NCI-H2029 treated with DMSO at 0.1 percent for 48 hours (cell line): ENCODE measurements at places on chromosomes 3 and 15.

DNA sequence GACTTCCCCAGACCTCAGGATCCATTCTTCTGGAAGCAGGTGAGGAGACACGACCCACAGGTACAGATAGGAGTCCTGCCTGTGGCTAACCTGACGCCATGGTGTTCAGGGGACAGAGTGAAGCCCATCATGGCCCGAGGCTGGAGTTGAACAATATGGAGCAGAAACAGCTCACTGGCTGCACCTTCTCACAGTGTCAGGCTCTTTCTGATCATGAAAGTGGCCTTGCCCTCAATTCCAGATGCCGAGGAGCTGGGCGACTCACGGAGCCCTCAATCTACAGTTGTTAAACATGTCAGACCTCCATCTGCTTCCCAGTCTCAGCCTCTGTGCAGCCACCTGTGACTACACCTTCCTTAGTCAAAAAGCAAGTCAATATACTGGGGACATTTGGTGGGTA lies 110.8 kb upstream of the SMAD3 start:
- DNase-seq: no peak

DNA sequence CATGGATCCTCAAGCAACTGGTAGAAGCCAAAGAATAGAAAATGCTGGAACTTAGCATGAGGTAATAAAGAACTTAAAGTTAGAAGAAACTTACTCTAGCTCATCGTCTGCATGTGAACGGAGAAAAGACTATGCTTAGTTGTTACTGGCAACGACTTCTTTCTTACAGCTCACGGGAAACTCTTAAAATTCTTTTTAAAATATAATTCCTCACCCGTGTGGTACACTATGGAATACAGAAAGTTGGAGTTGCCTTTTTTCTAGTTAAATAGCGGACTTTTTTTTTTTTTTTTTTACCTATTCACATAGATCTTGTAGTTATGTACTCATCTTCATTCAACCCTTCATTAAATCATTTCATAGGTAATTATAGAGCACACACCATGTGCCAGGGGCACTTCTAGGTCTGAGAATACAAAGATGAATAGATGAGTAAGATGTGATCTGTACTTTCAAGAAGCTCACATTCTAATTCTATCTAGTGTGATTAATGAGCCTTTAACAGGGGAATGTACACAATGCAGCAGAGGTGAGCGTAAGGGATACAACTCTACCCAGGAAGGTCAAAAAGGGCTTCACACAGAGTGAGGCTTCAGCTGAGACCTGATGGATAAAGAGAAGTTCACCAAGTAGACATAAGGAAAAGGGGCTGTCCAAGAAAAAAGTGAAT lies 18.4 kb upstream of the KCNMB2 start:
- no peak for DNase-seq

DNA sequence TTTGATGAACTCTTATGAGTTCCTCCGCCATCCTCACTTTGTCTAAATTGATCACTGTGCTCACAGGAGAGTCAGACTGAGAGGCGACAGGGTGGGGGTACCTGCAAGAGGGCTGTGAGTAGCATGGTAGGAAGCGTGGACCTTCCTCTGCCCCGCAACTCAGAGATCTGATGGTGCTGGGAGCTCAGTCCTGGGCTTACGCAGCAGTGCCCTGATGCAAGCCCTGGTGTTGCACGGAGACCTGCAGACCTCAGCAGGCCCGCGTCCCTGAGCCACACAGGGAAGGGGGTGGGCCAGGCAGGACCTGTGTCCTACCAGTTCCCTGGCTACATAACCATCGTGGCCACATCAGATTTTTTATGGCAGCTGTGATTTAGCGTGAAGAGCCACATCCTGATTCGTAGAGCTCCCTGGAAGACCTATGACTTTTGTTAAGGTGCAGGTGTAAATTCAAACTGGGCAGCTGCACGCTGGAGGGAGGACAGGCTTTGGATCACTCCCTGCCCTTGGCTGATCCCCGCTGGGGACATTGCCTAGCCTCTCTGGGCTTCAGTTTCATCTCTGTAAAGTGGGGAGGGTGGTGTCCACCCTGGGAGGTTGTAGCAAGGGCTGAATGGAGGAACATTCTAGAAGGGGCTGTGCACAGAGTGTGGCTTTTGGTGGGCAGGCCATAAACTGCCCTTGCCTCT lies 176.1 kb downstream of the KLF13 start:
- no peak for DNase-seq

DNA sequence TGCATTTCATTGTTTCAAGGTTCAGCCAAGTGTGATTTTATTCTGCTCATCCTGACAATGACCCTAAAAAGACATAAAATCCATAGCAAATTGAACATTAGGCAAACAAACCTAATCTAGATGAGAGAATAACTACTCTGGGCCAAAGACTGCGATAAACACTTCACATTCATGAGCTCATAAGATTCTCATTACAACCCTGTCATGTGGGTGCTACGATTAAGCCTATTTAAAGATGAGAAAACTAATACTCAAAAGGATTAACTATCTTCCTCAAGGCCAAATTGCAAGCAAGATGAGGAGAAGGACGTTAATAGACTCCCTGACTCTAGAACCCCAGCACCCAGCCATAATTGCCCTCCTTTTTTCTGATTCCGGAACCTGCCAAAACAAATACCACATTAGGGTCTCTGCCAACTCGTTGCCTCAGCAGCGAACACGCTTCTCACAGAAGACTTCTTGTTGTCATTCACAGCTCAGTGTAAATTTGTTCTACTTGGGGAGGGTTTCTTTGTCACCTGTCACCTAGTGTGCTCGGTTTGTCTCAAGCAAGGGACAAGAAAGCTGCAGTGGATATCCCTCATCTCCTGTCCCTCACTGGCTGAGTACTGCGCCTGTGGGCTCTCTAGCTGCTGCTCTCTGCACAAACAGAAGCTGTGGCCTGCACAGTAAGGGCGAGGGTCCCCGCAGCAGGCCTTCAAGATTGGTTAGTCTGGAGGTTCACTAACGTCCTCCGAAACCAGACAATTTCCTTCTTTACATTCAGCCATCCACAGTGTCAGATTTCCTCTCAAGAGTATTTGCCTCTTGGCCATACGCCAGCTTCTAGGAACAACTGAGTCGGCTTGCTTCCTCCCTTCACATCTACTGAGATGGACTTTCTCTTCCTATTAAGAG lies 200.0 kb upstream of the UBE2E2 start:
- peak; percentile 99 for DNase-seq

- DNase-seq: no peak
Observed at GRCh38 chr15:70252056-70252950, 154.6 kb upstream of the TLE3 start.

DNA sequence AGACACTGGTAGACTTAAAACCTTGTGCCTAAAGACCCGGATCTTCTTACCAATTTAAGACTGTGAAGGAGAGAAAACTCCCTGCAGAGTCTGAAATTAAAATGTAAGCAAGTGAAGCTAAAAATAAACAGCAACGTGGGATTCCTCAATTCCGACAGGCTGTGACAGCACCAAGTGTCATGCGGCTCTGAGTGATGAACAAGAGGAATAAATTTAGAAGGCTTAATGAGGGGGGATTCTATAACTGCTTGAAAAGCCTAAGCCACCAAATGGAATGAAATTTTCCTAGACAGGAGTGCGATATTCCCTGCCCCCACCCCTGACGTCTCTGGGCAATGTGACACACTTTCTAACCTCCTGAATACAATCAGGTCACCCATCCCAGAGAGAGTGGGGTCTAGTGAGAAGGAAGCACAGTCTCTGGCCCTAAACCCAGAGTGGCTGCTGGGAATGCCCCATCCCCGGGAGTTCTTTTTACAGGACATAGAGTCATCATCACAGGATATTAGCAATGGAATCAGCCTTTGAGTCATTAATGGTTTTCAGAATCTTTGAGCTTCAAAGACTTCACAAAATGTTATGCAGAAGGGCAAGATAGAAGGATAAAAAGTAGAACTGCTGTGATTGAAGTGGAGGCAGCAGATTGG lies 114.3 kb downstream of the EDEM1 start:
- no peak for DNase-seq

GRCh38 chr15:47407692-47408091 lies 309.6 kb upstream of the SEMA6D start:
- DNase-seq: no peak

GRCh38 chr15:100252359-100252758 lies 89.4 kb downstream of the ADAMTS17 start:
- no peak for DNase-seq

DNA sequence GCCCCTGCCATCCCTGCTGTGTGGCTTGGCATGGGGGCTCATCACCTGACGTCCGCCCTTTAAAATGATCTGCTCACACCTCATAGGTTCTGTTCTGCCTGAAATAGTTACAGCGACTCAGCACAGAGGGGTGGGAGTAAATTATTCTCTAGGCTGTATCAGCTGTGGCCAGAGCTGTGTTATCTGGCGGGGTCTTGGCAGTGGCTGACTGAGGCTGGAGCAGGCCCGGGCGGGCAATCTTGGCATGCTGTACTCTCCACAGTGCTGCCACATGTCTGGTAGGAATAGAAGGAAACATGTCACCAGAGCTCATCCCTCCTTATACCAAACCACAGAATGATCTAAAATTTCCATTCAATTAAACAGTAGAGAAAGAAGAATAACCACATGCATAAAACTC lies 499.9 kb upstream of the LMCD1 start:
- no peak for DNase-seq

DNA sequence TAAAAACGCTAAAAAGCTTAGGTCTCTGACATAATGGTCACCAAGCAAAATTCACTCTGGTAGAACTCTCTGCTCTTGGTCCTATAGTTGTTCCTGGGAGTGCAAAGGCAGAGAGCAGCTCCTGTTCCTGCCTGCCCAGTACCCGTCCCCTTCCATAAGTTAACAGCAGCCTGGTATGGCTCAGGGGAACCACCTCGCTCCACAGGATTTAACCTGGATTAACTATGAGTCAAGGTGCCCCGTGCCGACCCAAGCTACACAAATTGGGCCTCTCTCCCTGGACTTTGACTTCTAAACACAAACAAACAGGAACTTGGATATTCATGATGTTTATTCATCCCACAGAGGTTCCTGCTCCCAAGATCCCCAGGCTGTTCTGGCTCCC lies 32.1 kb downstream of the SCAP start:
- no peak for DNase-seq

- no peak for DNase-seq
Observed at GRCh38 chr3:97306226-97306625, 458.3 kb upstream of the ARL6 start.

- peak; percentile 35 for DNase-seq
Observed at GRCh38 chr15:70892912-70893560, 410 bp downstream of the LRRC49 start.

DNA sequence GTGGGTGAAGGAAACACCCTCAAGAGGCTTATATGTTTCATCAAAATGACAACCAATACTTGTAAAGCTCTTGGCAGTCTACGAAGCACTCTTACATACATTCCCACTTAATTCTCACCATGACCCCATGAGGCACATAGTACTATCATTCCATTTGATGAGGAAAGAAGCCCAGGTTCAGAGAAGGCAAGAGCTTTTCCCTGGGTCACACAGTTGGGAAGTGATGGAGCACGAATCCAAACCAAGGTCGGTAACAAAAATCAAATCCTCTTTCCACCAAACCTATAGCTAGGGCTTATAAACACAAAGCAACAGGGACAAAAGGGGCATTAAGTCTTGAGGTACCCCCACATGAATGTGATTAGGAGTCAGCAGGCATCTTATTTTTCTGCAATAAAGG lies 187.1 kb downstream of the UACA start:
- no peak for DNase-seq

DNA sequence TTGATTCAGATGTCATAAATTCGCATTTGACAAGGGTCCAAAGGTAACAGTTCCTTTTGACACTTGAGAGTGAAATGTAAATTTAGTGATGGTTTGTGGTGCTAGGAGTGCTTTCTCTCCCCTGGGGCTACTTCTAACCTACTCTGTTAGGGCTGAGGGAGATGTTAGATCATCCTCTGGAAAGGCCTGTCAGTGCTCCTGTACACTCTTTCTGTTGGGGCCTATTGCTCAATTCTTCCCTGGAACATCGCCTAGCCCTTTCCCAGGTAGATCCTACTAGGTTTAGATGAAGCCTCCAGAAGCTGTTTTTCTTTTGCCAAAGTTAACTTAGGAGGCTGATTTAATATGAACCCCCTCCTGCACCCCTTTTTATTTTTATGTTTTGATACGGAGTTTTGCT lies 1.4 kb downstream of the PCCB start:
- DNase-seq: no peak

- no peak for DNase-seq
Observed at GRCh38 chr3:48856469-48856868, 8.8 kb upstream of the PRKAR2A start.

- DNase-seq: no peak
Observed at GRCh38 chr3:20136231-20136630, 49.8 kb downstream of the SGO1 start.

GRCh38 chr3:69329892-69330291 lies 56.0 kb downstream of the FRMD4B start:
- DNase-seq: no peak

- DNase-seq: no peak
Observed at GRCh38 chr3:141528800-141529199, 42.0 kb downstream of the RASA2 start.

DNA sequence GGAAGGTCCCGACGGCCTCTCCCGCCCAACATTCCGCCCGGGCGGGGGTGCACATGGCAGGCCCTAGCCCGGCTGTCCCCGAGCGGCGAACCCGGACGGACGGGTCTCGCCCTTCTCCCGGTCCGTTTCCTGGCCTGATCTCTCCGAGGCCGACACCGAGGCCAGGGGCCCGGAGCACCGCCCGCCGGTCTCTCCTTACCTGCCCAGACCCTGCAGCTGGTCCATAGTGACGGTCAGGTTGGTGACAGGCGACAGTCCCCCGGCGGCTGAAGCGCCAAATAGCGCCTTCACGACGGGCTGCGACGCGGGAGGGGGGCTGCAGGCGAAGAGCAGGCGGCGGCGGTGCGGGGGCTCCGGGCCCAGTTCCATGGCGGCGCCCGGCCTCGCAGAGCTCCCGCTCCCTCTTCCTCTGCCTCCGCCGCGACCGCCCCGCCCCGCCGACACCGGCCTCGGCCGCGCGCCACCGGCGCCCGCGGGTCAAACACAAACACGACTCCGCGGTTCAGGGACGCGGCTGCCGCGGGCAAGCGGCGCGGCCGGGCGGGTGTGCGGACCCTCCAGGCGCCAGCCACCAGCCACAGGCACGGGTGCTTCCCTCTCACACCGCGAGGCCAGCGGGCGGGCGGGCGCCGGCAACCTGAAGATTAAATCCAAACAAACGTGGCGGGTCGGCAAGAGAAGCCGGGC lies 495 bp downstream of the CDC25A start:
- DNase-seq: no peak

- DNase-seq: no peak
Observed at GRCh38 chr3:36494461-36495109, 114.3 kb downstream of the STAC start.

DNA sequence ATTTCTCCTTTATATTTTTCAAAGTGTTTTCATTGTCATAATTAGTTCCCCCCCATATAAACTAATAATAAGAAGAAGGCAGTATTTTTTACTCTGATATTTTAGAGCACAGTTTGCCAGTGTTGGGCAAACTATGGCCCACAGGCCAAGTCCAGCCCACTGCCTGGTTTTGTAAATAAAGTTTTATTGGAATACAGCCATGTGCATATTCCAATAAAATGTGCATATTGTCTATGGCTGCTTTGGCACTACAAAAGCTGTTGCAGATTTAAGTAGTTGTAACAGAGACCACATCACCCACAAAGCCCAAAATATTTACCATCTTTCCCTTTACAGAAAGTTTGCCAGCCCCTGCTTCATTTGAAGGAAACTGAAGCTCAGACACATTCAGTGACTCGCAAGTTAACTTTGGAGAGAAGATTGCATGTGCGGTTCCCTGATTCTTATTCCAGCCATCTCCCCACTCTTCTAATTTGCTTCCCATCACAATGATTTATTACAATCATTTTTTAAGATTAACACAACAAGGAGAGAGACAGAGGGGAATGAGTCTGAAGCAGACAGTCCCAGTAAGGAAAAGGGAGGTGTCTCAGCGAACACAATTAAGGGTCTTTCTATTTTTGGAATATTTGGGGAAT lies 48.9 kb downstream of the RFTN1 start:
- no peak for DNase-seq
